Immature natural killer cell (primary cell): ENCODE measurements at places on chromosomes 6 and 20.

GRCh38 chr20:34663213-34663943 is 13.5 kb downstream of the PIGU start:
- DNase-seq: no peak

DNA sequence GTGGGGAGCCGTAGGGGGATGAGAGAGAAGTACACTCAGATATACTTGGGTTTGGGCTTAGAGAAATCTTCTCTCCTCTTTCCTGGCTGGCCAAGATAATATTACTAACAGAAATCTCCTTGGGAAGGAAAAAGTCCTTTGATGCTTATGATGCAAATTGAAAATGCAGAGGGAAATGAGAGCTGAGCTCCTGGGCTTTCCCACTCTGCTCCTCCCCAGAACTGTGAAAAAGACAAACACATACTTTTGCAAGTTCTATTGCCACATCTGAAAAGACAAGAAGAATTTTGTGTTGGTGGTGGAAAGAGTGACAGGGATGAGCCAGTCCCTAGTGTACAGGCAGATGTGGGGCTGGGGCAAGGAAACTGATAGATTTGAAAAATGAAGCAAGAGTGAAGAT is 185.9 kb downstream of the ANKRD60 start:
- DNase-seq: no peak

GRCh38 chr6:109300874-109301273 is 81.4 kb downstream of the CD164 start:
- no peak for DNase-seq

DNA sequence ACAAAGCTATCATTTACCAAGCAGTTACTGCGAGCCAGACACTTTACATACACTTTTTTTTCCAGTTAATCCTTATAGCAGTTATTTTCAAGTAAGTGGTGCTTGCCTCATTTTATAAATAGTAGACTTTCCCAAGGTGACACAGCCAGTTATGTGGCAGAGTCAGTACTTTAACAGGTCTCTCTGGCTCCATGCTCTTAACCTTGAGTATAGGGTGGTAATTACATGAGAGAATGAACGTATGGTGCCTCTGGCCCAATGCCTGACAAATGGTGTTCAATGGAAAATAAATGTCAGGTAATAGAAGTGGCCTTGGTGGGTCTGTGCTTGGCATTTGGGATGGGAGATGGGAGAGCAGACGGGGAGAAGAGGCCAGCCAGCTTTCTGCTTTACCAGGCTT is 316.3 kb downstream of the SLC35F1 start:
- no peak for DNase-seq
